ENCODE measurements at places on chromosomes 11 and 22.
A peak's percentile ranks its signal among the peaks of the same experiment; 100 is the strongest.

DNA sequence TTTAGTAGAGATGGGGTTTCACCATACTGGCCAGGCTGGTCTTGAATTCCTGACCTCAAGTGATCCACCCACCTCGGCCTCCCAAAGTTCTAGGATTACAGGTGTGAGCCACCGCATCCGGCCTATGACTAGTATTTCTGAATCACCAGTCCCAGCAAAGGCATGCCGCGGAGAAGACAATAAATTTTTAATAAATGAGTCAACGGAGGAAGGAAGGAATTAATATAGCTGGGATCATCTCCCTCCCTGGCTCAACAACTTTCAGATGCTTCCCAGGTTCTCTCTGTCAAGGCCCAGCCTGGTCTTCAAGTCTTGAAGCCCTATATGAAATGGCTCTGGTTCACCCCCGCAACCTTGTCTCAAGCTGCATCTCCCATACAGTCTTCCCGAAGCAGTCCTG lies 45.7 kb downstream of the CYTH4 start:
- DNase-seq = no peak

- no peak for DNase-seq
These were observed 23.2 kb upstream of the MOB2 start for GRCh38 chr11:1509626-1510255.

GRCh38 chr11:128407962-128408361 lies 179.4 kb downstream of the ETS1 start:
- DNase-seq = no peak

DNA sequence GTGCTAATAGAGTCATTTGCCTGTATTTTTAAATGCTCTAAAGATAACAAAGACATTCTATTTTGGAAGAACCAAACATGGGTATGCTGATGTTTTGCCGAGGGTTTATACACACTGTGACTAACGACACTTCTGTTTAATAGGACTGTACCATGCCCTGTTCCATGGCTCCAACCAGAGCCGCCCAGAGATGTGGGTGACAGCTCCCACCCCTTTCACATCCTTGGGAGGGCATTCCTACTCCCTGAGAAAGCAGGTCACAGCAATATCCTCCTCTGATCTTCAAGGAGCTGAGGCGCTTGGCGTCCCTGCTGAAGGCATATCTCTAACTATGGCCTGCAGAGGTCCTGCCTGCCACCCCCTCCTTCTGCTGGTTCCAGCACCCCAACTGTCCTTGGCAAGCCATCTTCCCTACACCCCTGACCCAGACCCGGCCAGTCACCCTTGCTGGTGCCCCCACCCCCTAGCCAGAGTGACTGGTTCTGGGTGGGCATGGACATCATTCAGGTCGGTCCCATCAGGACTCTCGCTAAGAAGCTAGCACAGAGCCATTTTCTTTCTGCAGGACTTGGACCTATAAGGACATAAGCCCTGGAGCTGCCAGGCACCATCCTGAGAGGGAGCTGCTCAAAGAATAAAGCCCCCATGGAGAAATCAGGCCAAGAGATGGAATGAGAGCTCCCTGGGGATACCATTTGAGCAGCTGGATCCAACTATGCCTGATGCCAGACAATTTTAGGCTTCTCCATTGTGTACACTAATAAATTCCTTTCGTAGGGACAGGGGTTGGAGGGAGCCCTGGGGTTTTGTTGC lies 381.3 kb downstream of the CTTN start:
- DNase-seq = no peak

DNA sequence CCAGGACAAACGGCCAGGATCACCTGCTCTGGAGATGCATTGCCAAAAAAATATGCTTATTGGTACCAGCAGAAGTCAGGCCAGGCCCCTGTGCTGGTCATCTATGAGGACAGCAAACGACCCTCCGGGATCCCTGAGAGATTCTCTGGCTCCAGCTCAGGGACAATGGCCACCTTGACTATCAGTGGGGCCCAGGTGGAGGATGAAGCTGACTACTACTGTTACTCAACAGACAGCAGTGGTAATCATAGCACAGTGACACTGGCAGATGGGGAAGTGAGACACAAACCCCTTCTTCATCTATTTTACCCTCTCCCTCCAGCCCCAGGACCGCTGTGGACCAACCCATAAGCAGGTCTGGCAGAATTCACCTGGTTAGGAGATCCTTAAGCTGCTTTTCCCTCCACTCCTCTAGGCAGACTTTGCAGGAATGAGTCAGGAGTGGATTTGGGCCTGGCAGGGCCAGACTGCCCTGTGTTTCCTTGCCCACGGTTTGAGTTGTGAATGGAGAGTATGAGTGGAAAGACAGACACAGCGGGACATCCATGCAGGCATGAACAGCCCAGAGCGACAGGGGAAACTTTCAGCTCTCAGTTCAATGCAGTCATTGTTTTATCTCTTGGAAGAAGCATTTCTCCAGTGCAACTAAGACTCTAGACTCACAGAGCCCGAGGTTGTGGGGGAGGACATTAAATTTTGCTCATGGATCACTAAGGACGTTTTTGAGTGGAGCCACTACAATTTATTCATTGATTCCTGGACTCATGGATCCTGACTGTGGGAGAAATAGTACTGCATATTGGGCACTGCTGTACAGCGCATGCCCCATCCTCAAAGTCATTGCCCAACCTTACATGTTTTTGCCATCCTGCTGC lies 75.3 kb upstream of the IGLL5 start:
- DNase-seq = no peak

DNA sequence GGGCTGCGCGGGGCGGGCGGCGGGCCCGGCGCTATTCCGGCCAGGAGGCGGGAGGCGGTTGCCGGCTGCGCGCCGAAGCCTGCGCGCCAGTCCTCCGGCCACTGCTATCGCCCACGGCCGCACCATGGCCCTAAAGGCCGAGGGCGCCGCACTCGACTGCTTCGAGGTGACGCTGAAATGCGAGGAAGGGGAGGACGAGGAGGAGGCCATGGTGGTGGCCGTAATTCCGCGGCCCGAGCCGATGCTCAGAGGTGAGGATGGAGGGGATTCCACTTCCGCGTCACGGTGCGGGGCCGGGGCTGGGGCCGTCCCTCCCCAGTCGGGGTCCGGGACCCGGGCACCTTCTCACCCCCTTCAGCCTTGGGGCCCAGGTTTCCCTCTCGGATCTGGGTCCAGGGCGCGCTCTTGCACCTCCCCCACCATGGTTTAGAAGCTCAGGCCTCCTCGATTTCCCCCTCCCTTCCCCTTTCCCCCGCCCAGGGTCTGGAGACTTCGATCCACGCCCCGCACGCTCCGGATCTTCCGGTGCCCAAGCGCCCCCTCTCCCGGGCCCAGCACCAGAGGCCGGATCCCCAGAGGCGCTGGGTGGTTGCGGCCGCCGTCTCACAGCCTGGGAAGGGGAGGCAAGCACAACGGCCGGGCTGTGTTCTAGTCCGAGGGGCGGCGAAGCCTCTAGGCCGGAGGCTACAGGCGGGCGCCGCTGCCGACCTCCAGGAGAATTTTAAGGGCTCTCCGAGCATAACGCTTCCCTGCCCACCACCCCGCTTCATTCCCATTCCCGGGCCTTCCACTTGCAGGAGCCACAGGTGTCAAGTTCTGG lies 517 bp downstream of the SPINDOC start:
- peak; percentile 63 for DNase-seq

DNA sequence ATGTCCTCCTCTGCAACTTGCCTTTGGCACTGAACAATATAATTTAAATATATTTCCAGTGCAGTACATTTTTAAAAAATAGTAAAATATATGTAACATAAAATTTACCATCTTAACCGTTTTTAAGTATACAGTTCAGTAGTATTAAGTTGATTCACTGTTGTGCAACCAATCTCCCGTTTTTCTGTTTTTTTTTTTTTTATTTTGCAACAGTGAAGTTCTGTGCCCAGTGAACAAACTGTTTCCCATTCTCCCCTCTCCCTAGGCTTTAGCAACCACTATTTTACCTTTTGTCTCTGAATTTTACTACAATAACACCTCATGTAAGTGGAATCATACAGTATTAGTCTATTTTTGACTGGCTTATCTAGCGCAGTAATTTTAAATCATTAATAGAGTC lies 13.8 kb downstream of the PRRG4 start:
- DNase-seq = no peak

- DNase-seq = no peak
These were observed 197.1 kb downstream of the CTTN start for GRCh38 chr11:70595452-70595851.

DNA sequence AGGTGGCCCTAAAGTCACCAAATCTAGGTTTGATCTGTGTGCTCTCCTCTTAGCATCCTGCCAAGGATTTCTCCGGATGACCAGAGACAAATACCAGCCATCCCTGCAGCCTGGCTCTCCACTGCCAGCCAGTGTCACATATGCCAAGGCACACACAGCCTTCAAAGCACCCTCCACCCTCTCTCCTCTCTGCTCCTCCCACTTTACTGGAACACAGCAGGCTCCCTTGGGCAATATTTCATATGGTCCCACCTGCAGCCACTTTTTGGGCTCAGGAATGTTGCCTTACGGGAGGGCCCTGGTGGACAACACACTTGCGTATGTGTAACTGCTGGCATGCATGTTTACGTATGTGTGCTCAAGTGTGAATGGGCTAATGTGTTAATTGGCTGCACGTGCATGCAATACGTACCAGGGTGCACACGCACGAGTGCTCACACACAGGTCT lies 183.9 kb downstream of the CEP164 start:
- DNase-seq = no peak

DNA sequence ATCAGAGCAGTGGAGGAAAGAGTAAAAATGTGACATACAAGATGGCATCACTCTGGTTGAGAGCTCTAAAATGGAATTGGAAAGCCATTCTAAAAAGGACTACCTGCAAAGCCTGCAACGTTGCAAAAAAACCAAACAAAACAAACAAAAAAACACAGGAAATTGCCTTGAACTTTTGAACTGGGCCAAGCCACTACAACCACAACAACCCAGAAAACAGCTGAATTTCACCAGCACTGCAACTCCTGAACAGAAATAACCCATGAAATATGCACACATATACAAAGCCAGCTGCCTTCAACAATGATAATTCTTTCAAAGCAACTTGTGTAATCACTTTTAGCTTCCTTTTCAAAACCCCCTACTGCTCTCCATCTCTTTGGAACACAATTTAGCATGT lies 326.6 kb upstream of the LRRC4C start:
- DNase-seq = no peak

GRCh38 chr11:134503100-134503499 lies 91.1 kb upstream of the B3GAT1 start:
- no peak for DNase-seq

- DNase-seq = peak; percentile 21
These were observed 7.7 kb downstream of the BLID start for GRCh38 chr11:122108192-122108799.

GRCh38 chr11:88520391-88520790 lies 182.9 kb upstream of the CTSC start:
- no peak for DNase-seq

DNA sequence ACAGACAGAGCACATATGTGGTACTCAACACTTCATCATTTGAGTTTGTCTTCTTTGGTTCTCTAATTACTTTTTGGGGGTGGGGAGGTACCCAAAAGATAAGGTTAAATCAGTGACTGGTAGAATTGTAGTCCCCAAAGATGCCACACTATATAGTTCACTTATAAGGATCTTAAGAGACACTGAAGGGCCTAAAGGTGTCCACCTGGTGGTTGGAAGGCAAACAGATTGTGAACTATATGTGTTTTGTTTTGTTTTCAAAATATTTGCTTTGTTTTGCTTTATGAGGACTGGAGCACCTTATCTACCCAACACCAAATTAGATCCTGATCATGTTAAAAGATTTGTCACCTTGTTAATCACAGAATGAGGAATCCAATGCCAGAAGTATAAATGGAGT lies 136.1 kb downstream of the DCDC1 start:
- no peak for DNase-seq

DNA sequence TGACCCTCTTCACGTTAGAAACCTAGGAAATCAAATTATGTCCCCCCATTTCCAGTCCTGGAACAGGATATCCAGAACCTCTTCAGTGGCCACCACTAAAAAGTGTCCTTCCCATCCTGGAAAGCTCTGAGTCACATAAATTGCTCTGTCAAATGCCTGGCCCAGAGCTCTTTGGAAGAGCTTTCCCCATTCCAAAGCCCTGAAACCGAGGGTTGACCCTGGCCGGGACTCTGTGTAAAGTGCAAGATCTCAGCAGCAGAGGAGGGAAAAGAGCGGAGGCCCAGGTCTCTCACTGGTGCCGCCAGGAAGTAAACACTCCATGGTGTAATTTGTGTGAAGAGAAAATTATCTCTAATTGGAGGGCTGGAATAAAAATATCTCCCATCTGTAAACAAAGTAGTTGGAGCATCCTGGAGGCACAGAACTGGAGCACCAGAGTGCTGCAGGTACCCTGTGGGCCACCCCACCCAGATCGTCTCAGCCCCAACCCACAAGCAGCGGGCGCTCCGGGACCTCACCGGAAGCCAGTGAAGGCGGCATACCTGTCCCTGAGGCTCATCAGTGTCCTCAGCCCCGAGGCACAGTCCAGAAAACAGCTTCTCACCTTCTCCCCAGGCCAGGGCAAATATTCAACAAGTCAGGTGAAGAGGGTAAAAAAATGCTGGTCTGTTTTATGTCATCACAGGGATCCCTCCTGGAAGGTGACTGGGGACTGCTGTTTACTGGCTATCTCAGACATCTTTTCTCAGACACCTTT lies 4.7 kb upstream of the JAM3 start:
- no peak for DNase-seq

DNA sequence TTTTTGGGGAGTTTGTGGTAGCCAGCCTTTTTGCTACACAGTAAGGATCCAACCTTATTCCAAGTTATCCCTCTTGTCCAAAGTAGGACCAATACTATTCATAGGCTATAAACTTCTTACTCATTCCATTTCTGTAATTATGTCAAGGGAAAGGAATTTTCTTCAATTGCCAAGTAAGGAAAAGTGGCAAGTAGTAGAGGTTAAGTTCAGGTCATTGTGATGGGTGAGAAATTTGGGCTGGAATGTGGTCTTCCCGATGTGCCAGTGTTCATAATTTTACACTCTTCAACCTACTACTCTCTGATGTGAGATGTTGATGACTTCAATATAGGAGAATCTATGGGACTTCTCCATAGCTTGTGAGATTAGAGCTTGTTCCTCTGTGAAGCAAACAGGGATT lies 648.8 kb downstream of the METTL15 start:
- DNase-seq = no peak

DNA sequence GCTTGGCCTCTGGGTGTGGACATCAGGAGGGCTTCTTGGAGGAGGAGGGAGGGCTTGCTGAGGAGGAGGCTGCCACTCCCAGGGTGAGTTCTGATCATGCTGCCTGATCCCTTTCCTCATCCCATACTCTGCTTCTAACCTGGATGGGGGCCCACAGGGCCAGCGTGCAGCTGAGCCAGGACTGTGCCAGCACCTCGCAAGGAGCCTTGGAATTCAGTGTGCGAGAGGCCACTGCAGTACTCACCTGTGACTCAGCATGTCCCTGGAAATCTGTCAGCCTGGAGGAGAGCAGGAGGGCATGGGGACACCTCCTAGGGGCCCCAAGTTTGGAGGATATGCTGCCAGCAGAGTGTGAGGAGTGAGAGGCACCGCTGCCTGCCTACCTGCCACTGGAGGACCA lies 4.2 kb upstream of the GAB4 start:
- DNase-seq = no peak

DNA sequence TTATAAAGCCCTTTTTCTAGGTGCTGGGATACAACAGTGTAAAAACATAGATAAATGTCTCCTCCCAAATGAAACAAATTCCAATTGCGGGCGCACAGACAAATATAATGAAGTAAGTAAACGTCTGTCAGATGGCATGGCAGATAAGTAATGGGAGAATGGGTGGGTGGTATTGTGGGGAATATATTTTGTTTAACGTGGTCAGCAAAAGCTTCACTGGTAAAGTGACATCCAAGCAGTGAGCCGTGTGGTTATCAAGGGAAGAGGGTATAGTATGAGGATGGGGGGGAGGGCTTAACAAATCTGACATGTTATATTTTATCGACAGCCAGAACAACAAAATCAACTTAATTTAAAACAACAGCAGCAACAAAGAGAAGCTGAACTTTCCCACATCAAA lies 1.2 kb downstream of the SVIP start:
- no peak for DNase-seq
